CD4-positive, CD25-positive, alpha-beta regulatory T cell (primary cell): ENCODE measurements at places on chromosomes 5 and 9. TPM values are rescaled to one million over a fixed set of nuclear protein-coding genes. Genes with fewer than 3 reads are reported as not detected.

DNA sequence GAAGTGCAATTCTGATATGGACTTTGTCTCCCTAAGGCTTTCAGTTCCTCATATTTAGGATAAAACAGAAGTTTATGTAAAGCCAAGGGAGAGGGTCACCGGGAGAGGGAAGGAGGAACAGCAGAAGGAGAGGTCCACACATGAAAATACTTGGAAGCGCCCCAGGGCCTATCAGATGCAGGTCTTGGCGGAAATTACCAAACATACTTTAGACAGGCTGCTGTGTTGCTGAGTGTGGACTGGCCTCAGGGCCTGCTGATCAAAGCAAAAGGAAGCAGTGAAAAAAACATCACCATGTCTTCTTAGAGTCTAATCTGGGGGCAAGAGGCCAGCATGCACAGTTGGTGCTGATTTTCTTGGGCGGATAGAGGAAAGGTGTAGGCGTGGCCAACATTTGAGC, 14.1 kb upstream of the NTRK2 start:
- DNase-seq, result no peak

- no peak for DNase-seq
These were observed 21.3 kb downstream of the PTTG1 start for GRCh38 chr5:160442824-160443431.

BRINP1 gene
- total RNA-seq, result not detected

MAML1 gene
- 39.5 TPM for total RNA-seq
